Stimulated activated CD8-positive, alpha-beta memory T cell treated with anti-CD3 and anti-CD28 coated beads, Interleukin-2, amount 100 ng/mL, for 1 hour (primary cell): ENCODE measurements at places on chromosomes 3 and 15.

- no peak for DNase-seq
Observed at GRCh38 chr3:172129850-172130716, 90.7 kb downstream of the FNDC3B start.

DNA sequence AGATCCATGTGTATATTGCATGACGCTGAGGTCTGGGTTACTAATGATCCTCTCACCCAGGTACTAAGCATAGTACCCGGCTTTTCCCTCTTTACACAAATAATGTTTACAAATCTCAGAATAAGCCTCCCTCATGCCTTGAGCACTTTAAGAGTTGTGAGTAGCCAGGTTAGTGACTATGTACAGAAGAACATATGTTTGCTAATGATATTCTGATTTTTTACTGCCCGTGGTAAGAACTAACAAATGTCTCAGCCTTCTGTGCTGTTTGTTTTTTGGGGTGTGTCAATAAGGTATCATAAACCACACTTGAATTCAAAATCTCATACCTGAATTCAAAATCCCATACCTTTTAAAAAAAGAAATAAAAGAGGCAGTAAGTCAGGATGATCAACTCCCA is 59.5 kb downstream of the ABCC5 start:
- no peak for DNase-seq

DNA sequence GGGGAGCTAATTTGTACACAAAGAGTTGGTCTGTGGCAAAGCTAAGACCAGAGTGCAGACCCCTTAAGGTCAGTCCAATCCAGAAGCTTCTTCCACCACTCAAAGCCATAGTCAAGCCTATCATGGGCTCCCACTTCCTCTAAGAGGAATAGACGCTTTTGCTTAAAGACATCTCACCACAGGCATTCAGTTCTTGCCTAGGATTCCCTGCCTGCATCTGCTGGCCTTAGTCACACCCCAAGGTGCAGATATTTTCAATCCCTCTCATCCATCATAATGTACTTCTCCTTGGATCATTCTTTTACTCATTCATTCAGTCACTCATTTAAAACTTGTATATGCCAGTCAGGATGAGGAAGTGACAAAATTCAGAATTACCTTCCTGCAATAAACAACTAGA is 179.6 kb upstream of the STT3B start:
- DNase-seq = no peak

GRCh38 chr3:53160660-53161449 is at the start of gene PRKCD:
PRKCD (plus strand) TSS chr3:53161209; CDS start chr3:53178423, 17,214 bp downstream.
- peak; percentile 65 for DNase-seq

- DNase-seq = no peak
Observed at GRCh38 chr3:184377374-184377773, 633 bp downstream of the THPO start.

DNA sequence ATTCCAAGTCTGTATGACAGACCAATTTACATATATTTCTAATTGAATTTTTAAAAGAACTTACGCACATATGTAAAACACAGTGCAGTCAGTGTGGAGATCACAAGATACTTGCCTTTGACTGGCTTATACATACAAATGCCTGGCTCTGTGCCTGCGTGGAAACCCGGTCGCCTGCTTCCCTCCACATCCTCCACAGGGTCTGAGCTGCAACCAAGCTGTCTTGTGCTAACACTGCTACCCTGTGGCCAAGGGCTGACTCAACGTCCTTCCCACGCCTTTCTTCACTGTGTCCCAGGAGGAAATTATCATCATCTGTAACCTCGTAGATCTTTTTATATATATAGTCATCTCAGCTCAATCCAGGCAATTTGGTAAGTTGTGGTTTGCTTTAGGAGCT is 117.0 kb downstream of the WNT7A start:
- DNase-seq = no peak

DNA sequence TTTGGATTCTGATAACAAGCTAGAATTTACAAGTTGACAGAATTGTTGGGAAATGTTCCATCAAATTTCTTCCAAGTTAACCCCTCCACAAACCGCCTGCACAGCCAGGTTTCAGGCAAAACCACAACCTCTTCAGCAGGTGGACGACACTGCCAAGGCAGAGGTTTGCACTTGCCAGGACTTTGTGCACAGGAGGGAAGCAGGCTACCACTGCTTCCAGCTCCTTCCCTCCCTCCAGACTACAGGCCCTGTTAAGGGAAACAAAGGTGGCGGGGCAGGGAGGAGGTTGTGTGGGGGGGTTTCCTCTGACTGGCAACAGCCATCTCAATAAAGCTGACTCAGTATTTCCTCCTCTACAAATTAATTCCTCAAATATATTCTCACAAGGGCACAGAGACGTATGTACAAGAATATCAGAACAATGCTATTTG is 42.2 kb downstream of the TBC1D2B start:
- DNase-seq = no peak

GRCh38 chr3:160911411-160911810 is 155.4 kb downstream of the PPM1L start:
- no peak for DNase-seq

- no peak for DNase-seq
Observed at GRCh38 chr3:114103181-114103580, 46.6 kb downstream of the QTRT2 start.

DNA sequence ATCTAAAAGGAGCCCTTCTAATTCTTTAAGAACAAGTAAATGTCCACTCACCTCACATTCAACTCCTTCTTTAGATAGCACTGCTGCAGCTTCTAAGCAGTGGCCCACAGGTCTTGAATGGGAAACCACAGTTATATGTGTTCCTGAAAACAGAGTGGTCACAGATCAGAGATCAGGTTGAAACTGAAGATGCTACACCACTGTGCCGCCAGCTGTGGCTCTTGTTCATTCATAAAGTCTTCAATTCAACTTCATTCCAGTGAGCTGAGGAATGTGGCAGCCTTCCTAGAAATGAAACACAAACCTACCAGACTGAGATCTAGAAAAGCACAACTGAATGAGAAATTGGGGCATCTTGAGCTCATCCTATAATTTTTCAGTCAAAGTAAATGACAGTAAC is 4.0 kb downstream of the PDHB start:
- no peak for DNase-seq

DNA sequence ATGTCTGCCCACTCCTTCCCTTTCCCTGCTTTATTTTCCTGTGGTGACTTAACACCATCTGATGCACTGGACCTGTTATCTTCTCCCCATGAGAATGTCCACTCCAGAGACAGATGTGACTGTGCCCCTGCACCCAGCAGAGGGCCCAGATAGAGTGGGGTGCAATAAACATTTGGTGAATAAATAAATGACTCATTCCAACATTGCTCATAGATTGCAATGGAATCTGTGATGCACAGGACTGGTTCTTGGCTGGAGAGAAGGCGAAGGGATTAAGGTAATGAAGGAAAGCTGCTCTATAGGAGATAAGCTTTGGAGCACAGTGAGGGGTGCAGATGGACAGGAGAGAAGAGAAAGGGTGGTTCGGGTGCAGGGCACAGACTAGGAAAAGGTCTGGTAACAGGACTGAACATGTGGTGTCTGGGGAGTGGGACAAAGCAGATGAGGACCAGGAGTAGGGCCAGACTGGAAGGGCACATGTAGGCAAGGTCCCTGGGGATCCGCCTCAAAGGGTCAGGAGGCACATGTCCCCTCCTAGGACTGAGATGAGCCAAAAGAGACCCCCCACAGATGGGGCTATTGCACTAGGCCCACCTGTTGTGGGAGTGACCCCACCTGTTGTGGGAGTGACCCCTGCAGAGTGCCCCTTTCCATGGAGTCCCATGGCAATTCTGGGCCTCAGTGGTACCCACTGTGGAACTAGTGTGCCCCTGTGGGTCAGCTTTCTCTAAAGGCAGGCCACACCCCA is 17.5 kb upstream of the POC1A start:
- DNase-seq = no peak

DNA sequence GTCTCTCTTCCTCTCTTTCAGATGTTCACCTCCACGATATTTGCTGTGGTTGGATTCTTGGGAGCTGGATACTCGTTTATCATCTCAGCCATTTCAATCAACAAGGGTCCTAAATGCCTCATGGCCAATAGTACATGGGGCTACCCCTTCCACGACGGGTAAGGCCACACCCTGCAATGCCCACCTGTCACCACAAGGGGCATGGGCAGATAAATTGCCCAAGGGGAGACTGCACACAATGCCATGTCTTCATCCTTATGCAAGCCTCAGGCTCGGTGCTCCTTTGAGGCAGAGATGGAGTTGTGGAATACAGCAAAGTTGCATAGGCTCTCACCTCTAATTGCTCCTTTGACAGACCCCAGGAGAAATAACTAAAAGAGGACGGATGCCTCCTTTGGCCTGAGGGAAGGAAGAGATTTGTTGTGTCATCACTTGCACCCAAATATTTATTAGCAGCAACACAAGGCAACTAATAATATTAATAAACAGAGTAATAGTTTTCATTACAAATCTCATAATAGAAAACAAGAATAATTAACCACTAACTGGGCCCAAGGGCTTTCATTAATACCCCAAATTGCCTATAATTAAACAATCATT is 13.2 kb downstream of the TM4SF4 start:
- DNase-seq = no peak

DNA sequence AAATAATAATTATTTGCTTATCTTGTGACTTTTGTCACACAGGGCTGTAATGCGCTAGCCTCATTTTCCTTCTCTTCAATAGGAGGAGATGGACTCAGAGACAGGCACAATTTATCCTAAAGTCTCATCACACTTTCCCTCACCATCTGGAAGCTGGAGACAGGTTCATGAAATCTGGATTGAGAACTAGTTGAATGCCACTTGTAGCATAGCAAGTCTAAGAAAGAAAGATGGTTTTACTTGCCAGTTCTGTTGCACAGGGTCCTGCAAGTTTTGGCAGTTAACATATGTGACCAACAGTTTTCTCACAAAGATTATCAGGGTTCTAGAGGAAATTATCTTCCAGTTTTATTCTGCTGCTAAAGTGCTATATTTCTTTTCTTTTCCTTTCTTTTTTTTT is 9.0 kb upstream of the ZSCAN2 start:
- no peak for DNase-seq

GRCh38 chr15:25716414-25717126 is 146.6 kb downstream of the ATP10A start:
- no peak for DNase-seq

- no peak for DNase-seq
Observed at GRCh38 chr3:131353986-131354385, 27.6 kb upstream of the NUDT16 start.

DNA sequence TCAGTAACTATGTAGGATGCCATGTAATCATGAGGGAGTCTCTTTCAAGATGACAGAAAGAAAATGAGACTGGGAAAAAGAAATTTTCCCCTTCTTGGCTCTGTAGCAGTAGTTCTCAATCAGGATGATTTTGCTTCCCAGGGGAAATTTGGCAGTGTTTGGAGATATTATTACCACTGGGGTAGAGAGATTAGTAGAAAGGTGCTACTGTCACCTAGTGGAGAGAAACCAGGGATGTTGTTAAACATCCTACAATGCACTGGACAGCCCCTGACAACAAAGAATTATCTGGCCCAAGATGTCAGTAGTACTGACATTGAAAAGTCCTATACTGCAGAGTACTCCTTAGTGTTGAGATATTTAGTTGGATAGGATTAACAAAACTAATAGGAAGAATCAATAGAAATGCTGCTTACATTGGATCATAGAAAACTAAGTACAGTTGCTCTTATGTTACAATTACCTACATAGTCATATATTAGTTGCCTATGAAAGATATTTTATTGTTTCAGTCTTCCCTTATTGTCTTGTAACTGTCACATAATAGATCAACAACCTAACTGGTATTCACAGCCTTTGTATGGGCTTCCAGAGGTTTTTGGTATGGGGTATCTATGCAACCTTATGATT is 433.3 kb downstream of the RAP2B start:
- DNase-seq = no peak

DNA sequence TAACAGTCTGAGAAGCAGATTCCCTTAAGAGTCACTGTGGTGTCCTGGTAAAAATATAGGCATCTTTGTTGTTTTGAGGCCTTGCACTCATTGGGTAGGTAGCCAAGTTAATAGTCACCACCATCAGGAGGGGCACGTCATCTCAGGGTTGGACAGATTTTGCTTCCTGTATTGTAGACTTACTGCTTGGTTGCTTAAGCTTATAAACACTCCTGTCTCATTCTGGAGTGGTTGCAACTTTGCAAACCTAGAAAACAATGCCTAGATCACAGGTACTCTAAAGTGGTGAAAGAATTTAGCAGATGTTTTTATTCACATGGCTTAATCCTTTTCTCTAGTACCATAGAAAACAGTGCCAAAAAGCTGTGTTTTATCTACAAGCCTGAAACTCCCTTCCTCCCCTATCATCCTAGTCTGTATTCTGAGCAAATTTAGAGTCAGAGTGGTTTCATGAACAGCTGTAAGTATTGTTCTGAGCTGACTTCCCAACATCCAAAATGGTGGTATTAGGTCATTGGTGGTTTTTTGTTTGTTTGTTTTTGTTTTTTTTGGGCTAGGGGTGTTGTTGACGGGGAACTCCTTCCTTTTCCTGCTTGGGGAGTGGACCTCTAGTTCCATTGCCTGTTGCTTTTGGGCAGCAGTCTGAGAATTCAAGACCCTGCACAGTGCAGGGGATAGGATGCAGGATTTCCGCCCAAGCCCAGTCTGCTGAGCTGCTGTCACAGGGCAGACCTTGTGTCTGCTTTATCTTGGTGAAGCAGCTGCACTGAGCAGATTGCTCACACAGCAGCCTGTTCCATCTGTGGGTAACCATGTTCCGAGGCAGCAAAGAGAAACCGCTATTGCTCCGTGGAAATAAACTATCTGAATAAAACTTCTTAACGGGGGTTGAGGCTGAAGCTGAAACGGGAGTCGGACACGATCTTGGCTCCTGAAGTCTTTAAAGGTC is 202.0 kb downstream of the AKAP13 start:
- peak; percentile 51 for DNase-seq

- no peak for DNase-seq
Observed at GRCh38 chr15:48507416-48508065, 138.0 kb downstream of the FBN1 start.

DNA sequence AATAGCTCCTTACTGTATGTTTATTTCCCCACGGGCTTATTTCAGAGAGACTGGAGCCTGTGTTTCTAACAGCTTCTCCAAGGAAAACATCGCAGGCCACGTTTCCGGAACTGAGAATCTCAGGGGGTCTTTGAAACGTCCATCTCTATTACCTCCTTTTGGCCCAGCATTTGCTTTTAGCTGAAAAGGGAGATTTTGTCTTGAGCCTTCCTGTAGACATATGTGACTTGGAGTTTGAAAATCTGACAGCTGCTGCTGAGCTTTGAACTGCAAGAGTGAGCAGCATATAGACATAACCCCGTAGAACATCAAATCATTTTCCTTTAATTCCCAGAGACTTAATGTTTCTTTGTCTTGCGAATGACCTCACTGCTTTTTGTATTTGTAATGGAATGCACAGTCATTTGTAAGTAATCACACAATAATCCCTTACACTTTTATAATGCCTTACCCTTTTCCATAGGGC is 54.6 kb downstream of the LPP start:
- no peak for DNase-seq

- DNase-seq = no peak
Observed at GRCh38 chr3:165156757-165157420, 39.3 kb downstream of the SLITRK3 start.

- no peak for DNase-seq
Observed at GRCh38 chr3:87219611-87220010, 7.5 kb upstream of the CHMP2B start.
